ENCODE measurements at places on chromosomes 16 and 17.

- no peak for DNase-seq
These were observed 12.2 kb downstream of the PMFBP1 start for GRCh38 chr16:72159801-72160200.

DNA sequence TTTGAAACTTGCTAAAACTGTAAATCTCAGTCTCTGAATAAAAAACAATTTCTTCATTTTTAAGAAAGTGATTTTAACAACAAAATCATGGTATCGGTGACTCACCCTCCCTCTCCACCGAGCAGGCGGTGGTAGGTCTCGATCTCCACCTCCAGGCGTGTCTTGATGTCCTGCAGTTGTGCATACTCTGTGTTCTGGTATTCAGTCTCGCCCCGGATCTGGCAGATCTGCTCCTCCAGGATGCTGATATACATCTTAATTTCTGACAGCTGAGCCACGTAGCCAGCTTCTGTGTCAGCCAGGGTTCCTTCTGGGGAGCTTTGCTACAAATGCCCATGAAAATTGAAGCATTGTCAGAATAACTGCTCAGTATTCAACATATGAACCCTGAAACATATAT is 15.4 kb upstream of the KRT24 start:
- no peak for DNase-seq

- no peak for DNase-seq
These were observed 332.8 kb upstream of the DYNLRB2 start for GRCh38 chr16:80208015-80208414.

DNA sequence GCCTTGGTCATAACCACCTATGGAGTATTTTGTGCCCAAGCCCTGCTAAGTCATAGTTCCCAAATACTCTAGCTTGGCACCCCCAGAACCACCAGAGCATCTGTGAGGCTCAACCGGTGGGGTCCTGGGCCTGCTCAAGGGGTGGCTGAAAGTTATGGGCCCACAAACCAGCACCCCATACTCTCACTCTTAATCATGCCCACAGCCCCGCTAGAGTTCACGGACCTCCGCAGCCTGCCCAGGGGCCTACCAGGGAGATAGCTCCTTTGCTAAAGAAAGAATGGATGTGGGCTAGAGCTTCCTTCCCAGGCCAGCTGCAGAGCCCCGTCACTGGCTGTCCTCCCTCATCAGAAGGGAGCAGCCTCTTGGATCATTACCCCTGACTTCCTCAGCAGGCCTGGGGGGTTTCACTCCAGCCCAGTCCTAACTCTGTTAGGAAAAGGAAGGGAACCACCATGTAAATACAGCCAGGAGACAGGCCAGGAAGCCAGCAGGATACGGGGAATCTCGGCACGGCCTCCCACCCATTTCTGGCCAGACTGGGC is 1.4 kb downstream of the GIT1 start:
- peak; percentile 24 for DNase-seq

GRCh38 chr17:71633391-71633849 is 487.4 kb upstream of the SOX9 start:
- no peak for DNase-seq

GRCh38 chr17:82887255-82888164 is 47.7 kb upstream of the ZNF750 start:
- DNase-seq: no peak
